ENCODE measurements at places on chromosomes 12 and 14.

DNA sequence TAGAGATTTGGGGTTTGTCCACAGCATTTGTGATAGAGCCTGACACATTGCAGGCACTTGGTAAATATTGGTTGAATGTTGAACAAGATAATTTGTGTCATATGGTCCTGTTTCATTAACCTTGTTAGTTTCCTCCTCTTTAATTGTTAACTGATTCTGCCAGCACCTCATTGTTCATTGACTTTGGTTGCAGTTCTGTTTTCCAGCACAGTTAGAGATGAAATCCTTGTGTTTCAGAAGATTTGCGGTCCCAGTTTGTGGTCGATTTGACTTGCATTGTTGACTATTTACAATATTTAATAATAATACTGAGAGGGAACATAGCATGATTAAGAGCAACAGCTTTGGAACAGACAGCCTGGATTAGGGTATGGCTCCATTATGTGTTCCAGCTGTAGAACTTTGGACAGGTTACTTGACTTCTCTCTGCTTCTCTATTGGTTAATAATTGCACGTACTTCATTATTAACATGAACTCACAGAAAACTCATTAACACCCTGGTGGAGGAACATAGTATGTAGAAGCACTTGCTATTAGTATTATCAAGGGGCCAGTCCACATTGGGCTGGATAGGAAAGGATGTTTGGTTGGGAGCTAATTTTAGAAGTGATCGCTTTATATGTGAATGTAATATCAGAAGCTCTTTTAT is 8.7 kb downstream of the DRAM1 start:
- no peak for DNase-seq

DNA sequence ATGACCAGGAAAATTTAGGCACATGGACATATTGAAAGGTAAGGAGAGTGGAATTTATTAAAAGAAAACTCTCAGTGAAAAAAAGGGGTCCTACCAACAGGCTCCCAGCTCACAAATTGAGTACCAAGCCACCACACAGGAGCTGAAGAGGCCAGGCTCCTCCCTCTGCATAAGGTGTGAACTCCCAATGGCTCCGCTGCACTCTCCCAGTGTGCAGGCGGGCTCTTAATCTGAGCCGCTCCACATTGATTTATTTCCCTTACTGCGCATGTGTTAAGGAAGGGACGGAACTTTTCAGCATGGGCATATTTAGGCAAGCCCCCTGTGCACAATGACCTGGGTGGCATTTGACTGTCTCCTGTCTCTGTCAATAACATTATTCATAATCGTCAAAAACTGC is 68.6 kb upstream of the PLEKHG7 start:
- DNase-seq = no peak

- no peak for DNase-seq
Measured at GRCh38 chr14:101627915-101628262, 66.6 kb downstream of the DIO3 start.

DNA sequence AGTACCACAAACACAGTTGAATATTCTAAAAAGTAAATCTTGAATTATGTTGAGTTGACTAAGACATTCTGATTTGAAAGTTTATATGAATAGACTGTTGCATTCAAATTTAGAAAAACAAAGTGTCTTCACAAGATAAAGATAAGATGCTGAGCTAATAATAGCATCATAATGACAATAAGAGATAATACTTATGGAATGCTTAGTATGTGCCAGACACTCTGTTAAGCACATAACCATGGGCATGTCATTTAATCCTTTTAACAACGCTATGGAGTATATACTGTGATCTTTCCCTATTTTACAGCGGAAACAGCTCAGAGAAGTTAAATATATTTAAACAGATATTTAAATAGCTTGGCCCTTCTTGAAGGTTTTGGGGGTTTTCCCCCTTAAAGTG is 163.4 kb downstream of the SRGAP1 start:
- DNase-seq = no peak

DNA sequence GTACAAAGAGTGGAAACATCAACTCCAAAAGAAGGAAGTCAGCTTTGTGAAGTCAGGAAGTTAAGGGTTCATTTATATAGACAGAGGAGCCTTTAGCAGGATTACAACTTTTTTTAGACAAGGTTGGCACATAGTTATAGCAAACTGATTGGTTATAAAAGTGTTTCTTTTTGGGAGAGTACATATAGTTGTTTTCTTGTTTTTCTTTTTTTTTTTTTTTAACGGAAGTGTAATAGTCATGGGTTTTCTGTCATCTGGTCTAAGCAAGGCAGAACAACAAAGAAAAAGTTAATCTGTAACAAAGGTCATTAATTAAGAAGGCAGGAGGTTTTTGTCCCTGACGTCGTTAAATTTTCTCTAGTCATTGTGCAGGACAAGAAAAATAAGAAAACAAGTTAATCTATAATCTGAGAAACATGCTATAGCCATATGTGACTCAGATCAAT is 13.0 kb upstream of the MFAP5 start:
- DNase-seq = no peak

DNA sequence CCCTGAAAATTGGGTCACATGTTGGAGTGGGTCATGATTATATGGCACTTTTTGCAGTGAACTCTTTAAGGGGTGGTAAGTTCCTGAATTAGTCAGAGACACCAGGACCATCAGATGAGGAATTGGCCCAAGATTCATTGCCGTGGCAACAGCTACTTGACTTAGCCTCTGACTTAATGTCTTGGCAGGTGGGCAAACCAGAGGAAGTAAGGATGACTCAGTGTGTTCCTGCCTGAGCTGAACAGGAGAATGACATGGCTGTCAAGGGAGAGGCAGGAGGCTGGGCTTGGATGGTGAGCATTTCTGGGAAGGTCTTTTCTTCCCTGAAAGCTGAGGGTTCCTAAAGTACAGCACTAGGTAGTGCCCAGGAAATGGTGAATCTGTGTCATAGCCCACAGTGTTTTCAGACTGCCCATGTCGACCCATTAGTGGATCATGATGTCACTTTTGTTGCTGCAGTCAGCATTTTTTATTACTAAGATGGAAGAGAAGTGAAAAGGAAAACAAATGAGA is 170.1 kb upstream of the PWP1 start:
- no peak for DNase-seq

DNA sequence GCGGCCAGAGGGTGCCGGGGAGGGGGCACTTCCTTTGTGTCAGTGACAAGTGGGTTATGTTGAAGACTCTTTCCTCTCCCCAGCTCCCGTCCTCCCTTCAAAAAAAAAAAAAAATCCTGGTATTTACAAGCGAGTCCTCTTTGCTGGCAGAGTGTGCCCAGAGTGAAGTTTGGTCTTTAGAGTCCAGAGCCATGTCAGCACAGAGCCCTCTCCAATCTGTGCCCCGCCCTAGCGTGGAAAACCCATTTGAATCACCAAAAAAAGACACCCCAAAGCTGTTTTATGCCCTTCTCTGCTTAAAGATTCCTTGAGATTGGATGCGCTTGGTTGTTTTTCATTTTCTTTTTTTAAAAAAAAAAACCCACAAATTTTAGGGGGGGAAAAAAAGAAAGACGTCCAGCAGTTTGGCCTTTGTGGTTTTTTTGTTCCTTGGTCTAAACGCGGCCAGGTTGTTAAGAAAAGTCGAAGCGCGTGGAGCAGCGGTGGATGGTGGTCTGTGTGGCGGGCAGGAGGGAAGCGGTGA is 3.3 kb downstream of the NKX2-1 start:
- DNase-seq = no peak

- DNase-seq = no peak
Measured at GRCh38 chr12:96047229-96048211, 12.1 kb upstream of the LTA4H start.

GRCh38 chr12:25054783-25055144 is 105.9 kb upstream of the BCAT1 start:
- peak; percentile 61 for DNase-seq

- DNase-seq = no peak
Measured at GRCh38 chr14:104094056-104094708, 8.7 kb downstream of the ASPG start.

DNA sequence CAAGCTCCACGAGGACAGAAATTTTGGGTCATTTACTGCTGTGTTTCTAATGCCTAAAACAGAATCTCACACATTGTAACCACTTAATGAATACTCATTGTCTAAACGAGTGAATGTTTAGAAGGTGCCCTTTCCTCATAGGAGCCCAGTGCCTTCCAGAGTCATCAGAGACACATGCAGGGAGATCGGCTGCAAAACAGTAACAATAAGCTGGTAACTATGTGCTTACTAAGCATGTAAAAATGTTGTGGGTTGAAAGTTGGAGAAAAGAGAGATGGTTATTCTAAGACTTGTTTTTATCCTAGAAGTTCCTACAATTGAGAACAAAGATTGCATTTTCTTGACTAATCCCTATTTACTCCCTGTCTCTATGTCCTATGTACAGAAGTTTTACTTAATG is 7.4 kb downstream of the TESPA1 start:
- DNase-seq = no peak

Data from stimulated activated naive CD4-positive, alpha-beta T cell treated with Interleukin-2 at 50 U/mL for 16 hours (primary cell).